ENCODE measurements at places on chromosomes 1 and 21. TPM values are rescaled to one million over a fixed set of nuclear protein-coding genes. Genes with fewer than 3 reads are reported as not detected.

GRCh38 chr1:210499956-210500355 is 171.3 kb downstream of the HHAT start:
- no peak for DNase-seq

DNA sequence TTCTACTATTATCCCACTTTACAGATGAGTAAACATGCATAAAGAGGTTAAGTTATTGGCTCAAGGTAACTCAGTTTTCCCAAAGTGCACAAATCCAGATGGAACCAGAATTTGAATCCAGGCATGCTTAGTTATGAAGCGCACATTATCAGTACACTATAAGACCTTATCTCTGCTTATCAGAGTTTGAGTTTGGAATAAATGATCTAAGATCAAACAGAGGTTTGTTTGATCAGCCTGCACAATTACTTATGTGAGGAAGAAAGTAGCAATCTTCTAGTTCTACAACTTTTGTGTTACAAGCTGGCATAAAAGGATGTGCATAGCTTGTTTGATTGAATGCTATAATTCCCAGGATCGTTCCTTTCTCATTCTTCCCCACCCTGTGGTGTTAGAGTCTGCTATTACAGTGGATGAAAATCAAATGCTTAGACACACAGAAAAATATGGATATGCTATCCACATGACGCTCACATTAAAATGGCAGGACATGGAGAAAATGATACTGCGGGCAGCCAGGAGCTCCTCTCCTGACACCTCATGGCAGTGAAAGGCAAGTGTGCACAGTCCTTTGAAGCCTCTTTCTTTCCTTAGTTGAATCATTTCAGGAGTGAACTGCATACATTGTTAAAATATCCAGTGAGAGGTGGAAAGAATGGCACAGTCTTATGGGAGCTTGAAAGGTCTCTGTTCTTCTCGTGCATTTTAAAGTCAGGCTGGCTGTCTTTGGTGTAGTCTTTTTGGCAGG is 23.9 kb upstream of the PBX1 start:
- DNase-seq, result no peak

KCNH1 gene
- polyA plus RNA-seq, result 0.43 TPM

GRCh38 chr1:155309423-155310021 is 856 bp downstream of the FDPS start:
- DNase-seq, result no peak

NPL gene
- polyA plus RNA-seq, result 11.2 TPM

DNA sequence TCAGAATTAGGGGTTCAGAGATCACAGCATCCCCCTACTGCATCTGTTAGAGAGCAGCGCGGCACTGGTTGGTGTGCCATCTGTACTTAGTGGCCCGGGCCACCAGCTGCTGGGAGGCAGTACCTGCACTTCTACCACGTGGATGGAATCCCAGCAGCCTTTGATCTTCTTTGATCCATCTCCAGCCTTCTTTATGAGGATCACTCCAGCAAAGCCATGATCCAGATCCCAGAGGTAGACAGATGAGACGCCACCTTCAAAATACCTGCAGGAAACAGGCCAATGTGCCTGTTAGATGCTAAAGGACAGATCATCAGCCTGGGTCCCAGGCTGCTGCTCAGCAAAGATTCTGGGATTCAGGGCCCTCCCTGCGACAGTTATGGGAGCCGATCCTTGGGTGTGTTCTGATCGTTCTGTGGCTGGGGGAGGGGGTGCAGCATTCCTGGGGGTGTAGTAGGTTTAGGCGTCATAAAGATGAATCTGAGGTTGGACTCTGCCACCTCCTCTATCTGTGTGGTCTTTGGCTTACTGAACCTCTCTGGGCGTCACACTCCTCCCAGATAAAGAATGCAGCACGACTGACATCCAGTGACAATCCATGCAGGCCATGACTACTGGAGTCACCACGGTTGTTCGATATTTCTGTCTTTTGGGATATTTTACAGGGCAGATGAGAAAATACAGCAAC is 45.3 kb downstream of the SLC66A1 start:
- no peak for DNase-seq

- DNase-seq, result no peak
Observed at GRCh38 chr1:167821969-167822685, 91.8 kb downstream of the ADCY10 start.

SPOCD1 gene
- 0.14 TPM for polyA plus RNA-seq

SSU72 gene
- 83.5 TPM for polyA plus RNA-seq

DNA sequence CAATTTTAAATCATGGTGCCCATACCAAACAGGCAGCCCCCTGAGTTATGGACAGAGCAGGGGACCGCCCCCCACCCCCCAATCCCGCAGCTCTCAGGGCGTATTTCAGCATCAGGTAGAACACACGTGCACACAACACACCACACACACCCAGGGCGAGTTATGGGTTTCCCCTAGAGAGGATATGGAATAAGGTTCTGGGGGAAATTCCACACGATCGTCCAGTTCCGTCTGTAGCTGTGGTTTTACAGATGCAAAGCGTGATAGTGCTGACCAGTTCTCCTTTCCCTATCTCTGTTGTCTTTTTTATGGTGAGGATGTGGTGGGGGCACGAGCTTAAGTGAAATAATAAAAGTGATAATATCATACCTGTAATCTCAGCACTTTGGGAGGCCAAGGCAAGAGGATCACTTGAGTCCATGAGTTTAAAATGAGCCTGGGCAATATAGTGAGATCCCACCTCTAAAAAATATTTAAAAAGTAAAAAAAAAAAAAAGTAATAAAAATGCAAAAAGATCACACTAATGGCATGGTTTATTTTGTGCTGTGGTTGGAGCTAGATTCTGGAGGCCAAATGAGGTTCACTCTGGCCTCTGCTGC is 25.1 kb downstream of the C2CD2 start:
- no peak for DNase-seq

GRCh38 chr1:64980745-64981600 is 14.6 kb upstream of the JAK1 start:
- no peak for DNase-seq

All from muscle of arm (tissue), 14 donors.